ENCODE measurements at places on chromosomes 11 and 22. TPM values are rescaled to one million over a fixed set of nuclear protein-coding genes. Genes with fewer than 3 reads are reported as not detected.

The MAP6 gene
- 6.3 TPM for total RNA-seq

The FIBIN gene
- total RNA-seq = 13.9 TPM

The TRPC6 gene
- total RNA-seq = 0.28 TPM

The MPZL2 gene
- 13.8 TPM for total RNA-seq

The CD3G gene
- not detected for total RNA-seq

The TECTA gene
- 3.1 TPM for total RNA-seq

The RFPL2 gene
- not detected for total RNA-seq

The GRK3 gene
- 6.2 TPM for total RNA-seq

The CCDC188 gene
- total RNA-seq = 0.43 TPM

The POU2AF2 gene
- not detected for total RNA-seq

The CREB3L1 gene
- 5.4 TPM for total RNA-seq

The PGM2L1 gene
- total RNA-seq = 3.4 TPM

The HEPACAM gene
- total RNA-seq = 0.83 TPM

The SHANK3 gene
- 8.2 TPM for total RNA-seq

The SCGB2A2 gene
- total RNA-seq = not detected

Data from right atrium auricular region (tissue), 2 donors.